T follicular helper cell (primary cell): ENCODE measurements at places on chromosomes 3 and 15.

GRCh38 chr15:96421178-96421601 is 90.7 kb downstream of the NR2F2 start:
- no peak for DNase-seq

GRCh38 chr15:98347866-98348265 is 300.5 kb upstream of the IGF1R start:
- no peak for DNase-seq

GRCh38 chr3:13887495-13888300 is 7.8 kb upstream of the WNT7A start:
- no peak for DNase-seq

GRCh38 chr3:70096376-70097066 is 97.0 kb downstream of the SAMMSON start:
- no peak for DNase-seq

DNA sequence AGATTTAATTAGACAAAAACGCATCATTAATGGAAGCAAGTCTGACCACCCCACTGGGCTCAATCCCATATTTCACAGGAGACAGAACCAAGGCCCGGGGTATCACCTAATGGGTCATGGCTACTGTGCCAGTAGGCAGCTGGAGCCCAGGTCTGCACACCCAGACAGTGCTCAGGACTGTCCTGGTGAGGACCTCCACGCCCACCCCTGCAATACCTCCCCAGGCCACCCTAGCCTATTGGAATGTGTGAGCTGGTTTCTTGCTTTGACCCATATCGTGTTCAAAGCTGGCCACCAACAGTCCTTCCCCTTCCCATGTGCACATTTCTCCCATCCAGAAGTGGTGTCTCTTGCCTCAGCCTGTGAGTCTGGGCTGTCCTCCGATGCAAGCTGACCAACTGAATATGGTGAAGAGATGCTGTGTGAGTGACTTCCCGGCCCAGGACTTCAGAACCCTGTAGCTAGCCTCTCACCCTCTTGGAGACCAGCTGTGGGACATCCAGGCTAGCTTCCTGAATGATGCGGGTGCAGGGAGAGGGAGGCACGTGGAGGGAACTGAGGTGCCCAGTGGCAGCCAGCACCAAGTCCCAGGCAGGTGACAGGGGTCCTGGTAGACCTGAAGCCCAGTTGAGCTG is 19.1 kb downstream of the SLC6A20 start:
- DNase-seq = no peak

GRCh38 chr3:188241883-188242282 is 87.9 kb downstream of the LPP start:
- no peak for DNase-seq

- DNase-seq = no peak
These were observed 96.7 kb upstream of the PPP2R3A start for GRCh38 chr3:135868801-135869200.
